Renal cortex interstitium (tissue), 15 donors: ENCODE measurements at places on chromosomes 4 and X. TPM values are rescaled to one million over a fixed set of nuclear protein-coding genes. Genes with fewer than 3 reads are reported as not detected.

Gene ADRA2C
- polyA plus RNA-seq = 6.8 TPM

Gene SMIM14
- polyA plus RNA-seq = 57.8 TPM

Gene TLR2
- 6.7 TPM for polyA plus RNA-seq

Gene CXCR3
- not detected for polyA plus RNA-seq

Gene TMPRSS11E
- not detected for polyA plus RNA-seq

Gene USP17L26
- not detected for polyA plus RNA-seq

Gene LAGE3
- 14.9 TPM for polyA plus RNA-seq

Gene FRG2
- not detected for polyA plus RNA-seq

Gene USP51
- polyA plus RNA-seq = 11.1 TPM

Gene POF1B
- polyA plus RNA-seq = 0.38 TPM

DNA sequence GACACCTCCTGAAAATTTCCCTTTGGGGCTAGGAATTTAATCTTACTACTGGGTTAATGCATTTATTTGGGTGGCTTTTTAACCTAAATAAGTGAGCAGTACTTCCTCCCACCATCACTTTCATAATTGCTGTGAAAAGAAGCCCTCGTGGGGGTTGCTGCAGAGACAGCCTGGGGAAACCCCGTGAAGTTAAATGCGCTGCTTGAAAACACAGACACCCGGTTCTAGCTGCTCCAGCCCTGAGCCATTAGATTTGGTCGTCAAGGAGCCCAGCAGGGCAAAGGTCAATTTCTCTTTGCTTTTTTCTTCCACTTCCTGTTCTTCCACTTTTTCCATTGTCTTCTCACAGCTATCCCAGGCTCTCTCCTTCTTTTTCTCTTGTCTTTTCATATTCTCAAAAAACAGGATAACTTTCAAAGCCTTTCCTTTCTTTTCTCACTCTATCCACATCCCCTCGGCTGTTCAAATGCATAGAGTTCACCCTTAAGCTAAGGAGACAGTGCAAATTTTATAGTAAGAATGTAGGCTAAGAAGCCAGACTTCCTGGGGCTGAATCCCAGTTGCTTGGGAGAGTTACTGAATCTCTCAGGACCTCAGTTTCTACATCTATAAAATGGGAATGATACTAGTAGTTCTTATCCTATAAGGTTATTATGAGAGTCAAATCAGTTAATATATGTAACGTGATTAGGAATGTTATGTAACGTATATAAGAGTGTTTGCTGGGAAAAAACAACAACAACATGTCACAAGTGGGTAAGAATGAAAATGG, 91.5 kb upstream of the ZNF827 start:
- DNase-seq = no peak

DNA sequence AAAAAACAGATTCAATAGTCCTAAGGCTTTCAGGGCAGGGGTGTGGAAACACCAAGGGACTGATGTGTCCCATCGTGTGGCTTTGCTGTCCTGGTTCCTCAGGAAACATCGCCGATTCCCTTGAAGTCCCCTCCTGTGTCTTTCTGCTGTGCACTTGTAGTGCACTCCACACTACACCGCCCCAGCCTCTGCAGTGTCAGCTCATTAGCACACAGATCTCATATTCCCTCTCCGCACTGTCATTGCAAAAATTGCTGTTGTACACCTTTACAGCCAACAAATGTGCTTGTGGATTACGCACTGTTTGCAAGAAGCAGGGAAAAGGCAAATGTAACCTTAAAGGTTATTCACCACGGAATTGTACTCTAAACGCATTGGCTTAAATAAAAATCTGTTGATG, 5.3 kb downstream of the GRIA3 start:
- DNase-seq = no peak

DNA sequence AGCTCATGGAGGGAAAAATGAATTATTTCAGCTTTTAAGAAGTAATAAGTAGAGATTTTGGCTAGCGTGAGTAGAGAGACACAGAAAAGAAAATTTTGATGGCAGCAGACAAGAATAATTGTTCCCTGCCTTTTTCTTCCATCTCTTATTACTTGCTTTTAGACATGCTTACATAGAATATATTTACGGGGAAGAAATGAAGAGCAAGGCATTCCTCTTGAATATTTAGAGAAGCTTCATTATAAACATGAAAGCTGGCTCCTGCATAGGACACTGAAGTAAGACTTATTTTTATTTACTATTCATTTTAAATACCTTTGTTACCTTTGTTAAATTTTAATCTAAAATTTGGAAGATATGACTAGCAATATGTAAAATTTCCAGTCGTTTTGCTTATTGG, 32.2 kb downstream of the DCK start:
- no peak for DNase-seq

DNA sequence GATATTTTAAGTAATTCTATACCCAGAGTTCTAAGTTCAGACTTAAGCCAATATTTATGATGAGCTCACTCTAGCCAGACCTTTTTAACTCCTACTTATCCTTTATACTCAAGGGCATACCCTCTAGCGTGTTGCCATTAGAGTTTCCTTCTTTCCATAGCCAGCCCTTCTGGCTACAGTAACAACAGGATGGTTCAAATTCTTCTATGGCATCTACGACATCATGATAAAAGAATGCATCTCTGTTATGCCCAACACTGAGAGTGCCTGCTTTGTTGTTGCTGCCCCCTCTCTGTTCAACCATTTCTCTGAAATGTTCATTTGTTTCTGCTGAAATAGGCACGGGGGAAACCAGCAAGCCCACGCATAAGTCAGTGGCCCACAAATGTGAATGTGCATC, 104.5 kb downstream of the UBE2NL start:
- no peak for DNase-seq

DNA sequence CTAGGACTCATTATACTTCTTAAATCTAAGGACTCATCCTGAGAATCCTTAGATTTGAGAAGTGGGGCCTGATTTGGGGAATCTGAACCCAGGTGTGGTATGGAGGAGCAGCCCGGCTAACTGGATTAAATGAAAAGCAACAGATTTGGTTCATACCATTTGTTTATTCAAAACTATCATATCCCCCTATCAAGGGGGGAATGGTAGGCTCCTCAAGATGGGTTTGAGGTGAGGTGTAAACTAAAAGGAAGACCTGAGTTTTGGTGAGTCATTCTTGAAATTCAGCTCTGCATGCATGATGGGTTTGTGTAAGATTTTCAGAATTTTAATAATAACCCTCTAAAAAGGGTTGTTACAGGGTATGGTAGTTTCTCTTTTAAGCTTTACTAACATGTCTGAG, 53.4 kb downstream of the CASP6 start:
- no peak for DNase-seq

DNA sequence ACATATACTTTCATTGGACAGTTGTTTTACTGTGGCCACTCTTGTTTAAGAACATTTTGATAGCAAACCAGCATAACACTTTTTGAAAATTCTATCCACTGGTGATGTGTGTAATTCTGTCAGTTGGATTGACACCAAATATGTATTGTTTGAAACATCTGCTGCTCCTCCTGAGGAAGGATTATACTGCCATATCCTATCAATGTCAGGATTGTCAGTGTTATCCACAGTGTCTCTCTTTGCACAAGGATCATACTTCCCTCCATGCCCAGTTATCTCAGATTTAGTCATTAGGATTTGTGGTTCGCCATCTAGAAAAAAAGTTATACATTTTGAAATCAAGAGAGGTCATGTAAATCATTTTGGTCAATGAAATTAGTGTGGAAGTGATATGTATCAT, 1859.6 kb downstream of the C4orf33 start:
- no peak for DNase-seq

DNA sequence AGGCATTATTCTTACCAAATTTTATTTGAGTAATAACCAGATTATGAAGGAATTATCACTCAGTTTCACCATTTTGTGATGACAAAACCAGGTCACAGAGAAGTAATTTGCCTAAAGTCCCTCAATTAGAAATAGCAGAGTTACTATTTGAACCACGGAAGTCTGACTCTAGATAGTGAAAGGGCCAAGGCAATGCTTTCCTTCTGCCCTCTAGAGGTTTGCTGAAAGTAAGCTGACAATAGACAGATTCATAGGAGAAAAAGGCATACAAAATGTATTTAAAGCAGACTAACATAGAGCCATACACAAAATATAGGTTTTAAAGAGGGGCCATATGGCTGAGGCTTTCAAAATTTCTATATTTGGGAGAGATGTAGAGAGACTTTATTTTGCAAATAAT, 43.1 kb downstream of the CXXC4 start:
- no peak for DNase-seq

GRCh38 chr4:76943790-76944189, 5.8 kb upstream of the SEPTIN11 start:
- no peak for DNase-seq

- DNase-seq = no peak
Observed at GRCh38 chr4:2445571-2445970, 23.3 kb upstream of the RNF4 start.

DNA sequence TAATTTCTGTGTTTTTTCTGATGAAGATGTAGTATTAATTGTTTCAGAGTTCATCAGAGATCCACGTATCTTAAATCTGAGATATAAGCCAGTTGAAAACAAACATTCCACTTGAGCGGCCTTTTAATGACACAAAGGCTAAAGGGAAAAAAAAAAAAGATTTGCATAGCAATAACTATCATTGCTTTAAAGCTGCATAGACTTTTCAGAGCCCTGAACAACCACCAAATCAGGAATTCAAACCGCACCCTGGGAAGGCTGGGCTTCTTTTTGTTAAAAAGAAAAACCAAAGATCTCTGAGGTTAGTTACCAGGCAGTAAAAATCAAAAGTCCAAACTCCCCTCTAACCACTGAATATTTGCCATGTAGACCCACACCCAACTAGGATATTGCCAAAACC, 206.0 kb downstream of the HHIP start:
- DNase-seq = no peak

DNA sequence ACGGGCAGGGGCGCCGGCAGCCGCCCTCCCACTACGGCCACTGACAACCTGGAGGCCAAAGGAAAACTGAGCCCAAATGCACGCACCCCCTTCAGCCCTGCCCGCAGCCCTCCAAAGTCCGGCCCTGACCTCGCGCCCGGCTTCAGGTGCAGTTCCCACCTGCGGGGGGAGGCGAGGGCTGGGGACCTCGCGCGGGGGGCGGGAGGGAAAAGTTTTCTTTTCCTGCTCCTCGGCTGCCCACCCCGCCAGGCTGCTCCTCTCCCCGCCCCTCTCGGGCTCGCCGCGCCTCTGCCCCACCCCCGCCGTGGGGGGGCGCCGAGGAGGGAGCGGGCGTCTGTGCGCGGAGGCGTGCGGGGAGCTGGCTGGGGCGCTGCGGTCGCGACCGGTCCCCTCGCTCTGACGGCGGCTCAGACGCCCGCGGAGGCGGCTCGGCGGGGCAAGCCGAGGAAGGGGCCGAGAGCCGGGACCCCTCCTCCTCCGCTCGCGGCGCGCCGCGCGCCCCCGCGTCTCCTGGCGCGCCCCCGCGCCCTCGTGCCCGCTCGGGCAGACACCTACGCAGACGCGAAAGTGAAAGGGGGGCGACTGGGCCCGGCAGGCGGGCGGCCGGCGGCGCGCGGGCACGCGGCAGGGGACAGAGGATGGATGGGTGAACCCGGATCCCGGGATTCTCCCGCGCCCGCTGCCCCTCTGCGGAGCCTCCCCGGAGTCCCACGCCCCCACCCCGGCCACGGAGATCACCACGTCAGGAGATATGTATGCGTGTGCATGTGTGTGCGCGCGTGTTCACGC, 3.1 kb upstream of the NR3C2 start:
- peak; percentile 51 for DNase-seq

- no peak for DNase-seq
Observed at GRCh38 chr4:44121210-44121609, 327.4 kb downstream of the KCTD8 start.

- no peak for DNase-seq
Observed at GRCh38 chr4:3657902-3658529, 108.2 kb upstream of the ADRA2C start.

- DNase-seq = no peak
Observed at GRCh38 chr4:78907638-78908037, 31.6 kb downstream of the PAQR3 start.

DNA sequence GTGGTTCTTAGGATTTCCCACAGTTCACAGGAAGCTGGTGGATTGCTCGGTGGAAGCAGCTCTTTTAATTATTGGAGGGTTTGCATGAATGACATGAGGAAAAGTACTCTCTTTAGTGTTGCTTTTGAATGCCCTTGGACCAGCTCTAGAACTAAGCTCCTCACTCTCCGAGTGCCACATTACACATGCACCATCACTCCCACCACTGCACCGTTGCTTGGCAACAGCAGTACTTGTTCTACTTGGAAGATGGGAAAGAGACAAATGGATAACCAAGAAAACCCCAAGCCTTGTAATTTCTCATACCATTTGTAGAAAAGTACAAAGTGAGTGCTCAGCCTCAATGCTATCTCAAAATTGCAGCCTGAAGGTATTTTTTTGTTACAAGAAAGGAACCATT, 620.2 kb upstream of the BOD1L1 start:
- DNase-seq = no peak

DNA sequence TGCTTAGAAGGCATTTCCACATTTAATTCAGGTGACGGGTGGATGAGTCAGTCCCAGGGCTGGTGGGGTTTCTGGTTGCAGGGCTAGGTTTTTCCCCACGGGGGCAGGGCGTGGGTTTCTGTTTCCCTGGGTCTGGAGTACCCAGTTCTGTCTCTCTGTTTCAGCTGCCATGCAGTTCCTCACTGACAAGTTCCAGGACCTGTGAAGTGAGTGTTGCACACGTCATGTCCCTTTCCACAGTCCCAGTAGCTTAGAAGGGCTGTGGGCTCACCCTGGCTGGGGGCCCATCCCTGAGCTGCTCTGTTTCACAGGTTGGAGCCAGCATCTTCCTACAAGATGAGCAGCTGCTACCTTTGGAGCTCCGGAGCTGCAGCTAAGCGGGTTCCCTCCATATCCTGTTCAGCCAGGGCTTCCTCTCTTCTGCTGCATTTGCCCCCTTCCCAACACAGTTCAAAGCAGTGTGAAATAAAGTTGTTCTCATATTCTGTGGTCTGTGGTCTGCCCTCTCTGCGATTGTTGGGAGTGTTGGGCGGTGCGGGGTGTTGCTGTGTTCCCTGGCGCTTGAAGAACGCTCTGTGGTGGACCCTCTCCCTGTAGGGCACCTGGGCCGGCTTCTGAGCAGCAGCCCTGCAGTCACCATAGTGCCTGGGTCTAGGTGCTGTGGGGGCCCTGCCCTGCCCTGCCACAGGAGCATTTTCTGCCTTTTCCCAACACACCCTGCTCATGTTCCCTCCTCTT, 3.9 kb downstream of the LOC101059915 start:
- no peak for DNase-seq

GRCh38 chr4:4872314-4872903, 12.9 kb downstream of the MSX1 start:
- DNase-seq = no peak

- no peak for DNase-seq
Observed at GRCh38 chr4:31592293-31592692, 872.1 kb downstream of the PCDH7 start.

GRCh38 chr4:21569638-21570037, 378.9 kb downstream of the KCNIP4 start:
- DNase-seq = no peak
